RPMI8226 (cell line): ENCODE measurements at places on chromosomes 4 and X.
A peak's percentile ranks its signal among the peaks of the same experiment; 100 is the strongest.

GRCh38 chr4:7003879-7004240 lies 39.3 kb upstream of the TADA2B start:
- DNase-seq, result no peak

- DNase-seq, result no peak
Observed at GRCh38 chr4:171920901-171921300, 107.7 kb downstream of the GALNTL6 start.

DNA sequence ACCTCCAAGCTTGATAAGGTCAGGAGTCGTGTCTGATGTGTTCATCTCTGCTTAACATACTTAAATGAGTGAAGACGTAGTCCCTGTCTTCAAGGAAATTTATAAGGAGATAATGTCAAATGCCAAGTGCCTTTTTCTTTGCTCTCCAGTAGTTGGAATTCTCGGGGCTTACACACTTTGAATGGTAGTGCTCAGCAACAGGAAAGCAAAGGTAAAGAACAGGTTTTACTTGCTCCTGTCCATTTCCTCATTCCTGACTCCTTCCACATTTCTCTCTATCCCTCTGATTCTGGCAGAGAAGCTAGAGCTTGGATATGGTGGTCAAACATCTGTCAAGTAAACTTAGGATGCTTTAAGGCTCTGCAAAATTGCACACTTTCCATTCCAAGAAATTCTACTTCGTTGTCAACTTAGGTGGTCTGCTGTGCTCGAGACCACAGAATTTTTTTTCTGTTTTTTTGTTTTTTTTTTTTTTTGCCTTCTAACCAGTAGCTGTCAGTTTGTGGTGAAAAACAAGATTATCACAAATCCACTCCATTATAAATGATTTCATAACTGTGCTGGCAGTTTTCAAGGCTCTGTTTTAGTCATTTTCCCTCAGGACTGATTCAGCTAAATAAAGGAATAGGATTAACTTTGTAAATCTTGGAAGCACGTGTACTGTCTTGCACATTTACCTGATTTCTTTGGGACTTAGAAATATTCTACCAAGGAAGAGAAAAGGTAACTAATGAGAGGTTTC lies 180.8 kb upstream of the ANXA3 start:
- DNase-seq, result no peak

- no peak for DNase-seq
Observed at GRCh38 chrX:40576291-40576690, 4.5 kb upstream of the ATP6AP2 start.

DNA sequence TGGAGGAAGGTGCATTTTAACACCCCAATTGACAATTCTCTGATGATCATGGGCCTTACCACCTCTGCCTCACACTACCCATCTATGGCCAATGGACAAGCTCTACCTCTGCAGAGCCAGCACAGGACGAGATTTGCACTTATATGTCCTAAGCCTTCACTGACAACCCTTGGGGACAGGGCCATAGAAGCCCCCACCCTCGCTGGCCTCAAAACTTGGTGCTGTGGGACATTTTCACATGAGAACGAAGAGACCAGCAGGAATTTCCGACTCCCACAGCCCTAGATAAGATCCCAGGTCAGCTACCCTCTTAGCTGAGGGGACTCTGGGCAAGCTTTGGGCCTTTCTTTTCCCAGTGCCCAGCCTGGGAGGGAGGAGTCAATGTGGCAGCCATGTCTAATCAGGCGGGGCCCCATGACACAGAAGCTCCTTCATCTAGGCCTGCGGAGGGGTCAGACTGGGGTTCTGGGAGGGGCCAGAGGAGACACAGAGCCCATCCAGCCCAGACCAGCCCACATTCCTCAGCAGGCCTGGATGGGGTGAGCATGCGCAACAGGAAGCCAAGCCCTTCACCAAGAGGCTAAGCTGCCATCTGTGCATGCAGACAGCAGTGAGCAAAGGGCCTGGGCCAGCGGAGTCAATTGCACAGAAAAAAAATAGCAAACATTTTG lies 12.1 kb downstream of the PJA1 start:
- DNase-seq, result no peak

- peak; percentile 84 for DNase-seq
Observed at GRCh38 chr4:124641715-124642381, 70.7 kb downstream of the ANKRD50 start.

DNA sequence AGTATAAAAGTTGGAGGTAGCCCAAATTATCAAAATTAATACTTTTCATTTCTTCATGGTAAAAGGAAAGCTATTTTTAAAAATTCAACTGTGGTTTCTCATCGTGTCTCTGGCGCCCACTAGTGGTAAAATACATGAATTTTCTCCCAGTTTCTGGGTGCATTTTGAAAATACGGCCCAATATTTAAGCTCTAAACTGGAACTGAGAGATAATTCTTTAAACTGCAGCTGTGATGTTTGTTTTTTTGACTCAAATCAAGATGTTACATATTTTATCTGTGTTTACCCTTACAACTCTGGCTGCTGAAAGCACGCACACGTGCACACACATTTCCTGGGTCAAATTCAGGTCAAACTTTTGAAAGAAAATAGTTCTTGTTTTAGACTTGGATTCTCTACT lies 123.9 kb upstream of the ACSL4 start:
- peak; percentile 37 for DNase-seq

DNA sequence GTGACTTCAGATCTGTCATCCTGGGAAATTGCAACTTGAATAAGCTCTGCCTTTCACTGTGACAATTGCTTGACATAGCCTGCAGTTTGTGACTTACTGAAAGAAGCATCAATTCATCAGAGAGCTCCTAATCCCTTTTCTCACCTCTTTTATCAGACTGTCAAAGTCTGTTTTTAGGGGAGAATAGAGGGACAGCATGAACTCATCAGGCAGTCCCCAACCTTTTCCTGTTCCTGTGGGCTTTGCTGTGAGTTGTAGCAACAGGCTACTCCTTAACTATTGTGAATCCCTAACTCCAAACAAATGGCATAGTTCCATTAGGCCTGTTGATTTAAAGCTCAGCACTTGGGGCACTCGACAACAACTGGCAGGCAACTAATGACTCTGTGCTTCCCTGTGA lies 64.9 kb downstream of the DOCK11 start:
- no peak for DNase-seq

GRCh38 chr4:8532245-8532781 lies 47.9 kb upstream of the GPR78 start:
- no peak for DNase-seq

- DNase-seq, result no peak
Observed at GRCh38 chr4:169723207-169723965, 34.4 kb downstream of the HPF1 start.

DNA sequence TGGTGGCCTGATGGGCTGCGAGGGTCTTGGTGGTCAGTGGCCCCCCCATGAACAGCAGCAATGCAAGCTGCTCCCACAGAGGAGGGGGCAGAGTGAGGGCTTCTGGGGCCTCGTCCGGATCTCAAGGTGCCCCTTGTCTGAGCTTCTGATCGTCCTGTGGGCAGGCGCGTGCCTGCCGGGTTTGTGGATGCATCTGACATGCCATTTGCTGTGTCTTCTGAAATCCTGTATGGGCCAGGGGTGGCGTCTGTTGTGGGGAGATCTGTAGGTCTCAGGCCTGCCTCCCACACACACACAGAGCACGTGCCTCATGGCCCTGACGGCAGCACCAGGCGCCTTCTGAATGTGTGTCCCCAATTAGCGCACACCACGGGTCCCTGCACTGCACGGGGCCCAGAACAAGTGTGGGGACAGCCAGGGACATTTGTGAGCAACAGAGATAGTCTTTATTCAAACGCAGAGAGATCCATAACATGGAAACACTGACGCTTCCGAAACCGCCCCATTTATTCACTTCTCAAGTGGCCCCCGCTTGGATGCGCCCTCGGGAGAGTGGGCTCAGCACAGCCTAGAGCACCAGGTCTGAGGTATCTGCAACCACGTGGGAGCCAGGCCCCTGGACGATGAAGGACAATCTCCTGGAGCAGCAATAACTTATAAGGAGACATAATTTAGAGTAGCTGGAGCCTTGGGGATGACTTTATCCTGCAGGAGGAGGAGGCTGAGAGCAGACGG lies 5.7 kb downstream of the SPON2 start:
- DNase-seq, result peak; percentile 22

GRCh38 chrX:22950269-22951266 lies 49.2 kb upstream of the DDX53 start:
- peak; percentile 9 for DNase-seq

DNA sequence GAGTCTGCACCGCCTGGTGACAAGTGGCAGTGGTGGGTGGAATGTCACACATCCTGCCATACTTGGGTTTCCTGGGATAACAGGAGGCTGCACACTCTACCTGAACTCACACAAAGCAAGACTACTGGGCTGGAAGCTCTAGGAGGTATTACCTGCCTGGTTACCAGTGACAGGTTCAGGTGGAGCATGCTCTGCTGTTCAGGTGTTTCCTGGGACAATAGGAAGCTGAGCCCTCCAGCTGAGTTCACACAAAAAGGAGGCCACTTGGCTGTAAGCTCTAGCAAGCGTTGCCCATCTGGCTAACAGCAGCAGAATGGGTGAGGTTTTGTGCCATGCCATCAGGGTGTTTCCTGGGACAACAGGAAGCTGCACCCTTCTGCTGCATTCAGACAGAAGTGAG lies 17.4 kb upstream of the UGT2B7 start:
- DNase-seq, result no peak

GRCh38 chr4:76590798-76591281 lies 155.8 kb downstream of the SHROOM3 start:
- DNase-seq, result no peak

- DNase-seq, result no peak
Observed at GRCh38 chr4:122823476-122823875, 3.2 kb upstream of the FGF2 start.

DNA sequence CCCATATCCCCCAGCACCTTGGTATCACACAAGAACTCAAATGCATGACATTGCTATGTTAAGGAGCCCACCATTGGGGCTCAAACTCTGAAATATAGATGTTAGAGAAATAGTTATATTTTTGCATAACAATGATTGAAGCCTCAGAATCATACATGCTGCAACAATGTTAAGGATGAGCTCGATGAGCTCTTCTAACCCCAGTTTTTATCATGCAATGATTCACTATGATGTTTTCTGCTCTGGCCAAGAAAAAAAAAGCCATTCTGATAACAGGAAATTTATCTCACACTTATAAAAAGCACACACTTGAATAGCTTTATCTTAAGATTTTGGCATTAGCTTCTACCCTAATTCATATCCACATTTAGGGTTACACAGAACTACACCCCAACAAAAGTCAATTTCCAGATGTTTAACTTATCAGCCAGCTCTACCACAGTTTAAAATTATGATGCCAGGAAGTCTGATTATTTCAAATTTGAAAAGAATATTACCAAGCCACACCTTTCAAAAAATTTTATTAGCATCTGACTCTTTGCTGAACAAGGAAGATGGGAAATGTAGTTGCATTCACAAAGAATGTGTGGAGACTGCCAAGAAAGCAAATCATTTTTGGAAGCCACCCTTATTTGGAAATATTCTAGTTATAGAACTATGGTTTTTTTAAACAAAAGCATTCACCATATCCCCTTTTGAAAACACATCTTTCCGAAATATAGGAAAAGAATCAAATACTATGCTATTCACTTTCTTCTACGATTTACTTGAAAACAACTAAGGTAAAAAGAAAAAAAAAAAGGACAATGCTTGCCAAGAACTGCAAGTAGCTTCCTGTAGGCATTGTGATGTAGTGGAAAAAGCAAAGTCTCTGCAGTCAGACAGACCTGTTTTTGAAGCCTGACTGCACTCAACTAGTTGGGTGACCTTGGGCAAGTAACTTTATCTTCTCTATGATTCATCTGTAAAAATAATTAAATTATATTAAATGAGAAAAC lies 100.8 kb upstream of the PLS3 start:
- DNase-seq, result no peak

DNA sequence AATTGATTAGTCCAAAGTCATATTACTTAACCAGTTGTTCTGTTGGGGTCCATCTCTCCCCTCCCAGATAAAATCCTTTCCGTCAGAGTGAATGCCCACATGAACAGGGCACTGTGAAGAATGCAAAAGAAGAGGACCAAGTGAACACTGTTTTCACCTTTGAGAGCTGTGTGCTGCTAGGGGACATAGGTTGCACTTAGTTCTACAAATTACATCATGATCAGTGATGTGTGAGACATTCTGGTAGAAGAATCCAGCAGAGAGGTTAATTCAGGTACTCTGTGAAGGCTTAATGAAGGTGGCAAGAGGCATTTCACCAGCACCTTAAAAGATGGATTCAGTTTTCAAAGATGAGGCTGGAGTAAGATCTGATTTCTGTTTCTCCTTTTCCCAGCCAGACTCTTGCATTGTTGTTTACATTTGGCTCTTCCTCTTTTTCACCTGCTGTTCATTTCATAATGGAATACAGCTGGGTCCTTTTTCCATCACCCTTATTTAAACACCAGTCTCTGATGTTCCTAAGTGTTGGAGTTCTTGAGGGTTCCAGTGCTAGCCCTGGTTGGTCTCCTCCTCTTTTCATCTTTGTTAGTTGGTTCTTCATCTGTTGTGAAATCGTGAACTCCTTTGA lies 10.9 kb downstream of the GAB1 start:
- DNase-seq, result no peak
